ENCODE measurements at places on chromosomes 2 and 18.

DNA sequence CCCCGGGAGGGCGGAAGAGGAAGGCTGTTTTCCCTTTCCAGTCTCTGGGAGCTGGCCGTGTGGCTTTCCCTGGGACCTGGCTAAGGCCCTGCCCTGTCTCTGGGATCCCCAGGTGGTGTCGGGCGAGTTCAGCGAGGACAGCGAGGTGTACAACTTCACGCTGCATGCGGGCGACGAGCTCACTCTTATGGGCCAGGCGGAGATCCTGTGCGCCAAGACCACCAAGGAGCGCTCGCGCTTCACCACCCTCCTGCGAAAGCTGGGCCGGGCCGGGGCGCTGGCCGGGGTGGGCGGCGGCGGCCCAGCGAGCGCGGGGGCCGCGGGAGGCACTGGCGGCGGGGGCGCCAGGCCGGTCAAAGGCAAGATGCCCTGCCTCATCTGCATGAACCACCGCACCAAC, 11.2 kb downstream of the GAREM2 start:
- DNase-seq: no peak

DNA sequence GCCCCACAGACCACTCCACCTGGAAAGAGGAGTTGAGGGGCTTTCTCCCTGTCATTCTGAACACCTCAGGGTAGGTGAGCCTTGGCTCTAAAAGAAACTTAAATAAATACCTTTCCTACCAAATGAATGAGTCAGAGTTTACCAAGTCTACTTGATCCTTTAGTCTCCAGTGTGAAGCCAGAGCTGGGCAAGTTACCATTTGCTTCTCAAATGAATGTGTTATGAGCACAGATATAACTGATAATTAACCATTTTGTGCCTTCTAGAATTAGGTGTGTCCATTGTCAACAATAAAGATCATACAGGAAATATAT, 347.7 kb downstream of the KIAA1328 start:
- DNase-seq: no peak

GRCh38 chr2:41966431-41966893, 81.4 kb upstream of the PKDCC start:
- peak; percentile 89 for DNase-seq

DNA sequence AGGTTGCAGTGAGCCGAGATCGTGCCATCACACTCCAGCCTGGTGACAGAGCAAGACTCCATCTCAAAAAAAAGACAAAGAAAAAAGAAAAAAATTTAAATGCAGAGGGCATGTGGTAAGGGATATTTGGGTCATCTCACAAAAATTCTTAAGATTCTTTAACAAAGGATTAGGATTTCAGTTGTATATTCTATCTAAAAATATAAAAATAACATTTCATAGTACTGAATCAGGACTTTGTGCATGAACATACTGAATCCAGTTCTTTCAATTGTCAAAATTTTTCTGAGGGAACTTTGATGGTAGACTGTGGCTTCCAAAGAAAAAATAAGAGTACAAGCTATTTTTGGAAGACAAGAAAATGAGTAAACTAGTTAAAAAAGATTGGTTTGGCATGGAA, 6.5 kb upstream of the PPP3R1 start:
- DNase-seq: no peak

GRCh38 chr18:11767935-11768334, 78.9 kb downstream of the GNAL start:
- DNase-seq: no peak

- DNase-seq: no peak
Observed at GRCh38 chr18:33821503-33821902, 243.5 kb downstream of the ASXL3 start.
